Hippocampal formation (tissue), 2 donors: ENCODE measurements at places on chromosomes 2 and 18.

DNA sequence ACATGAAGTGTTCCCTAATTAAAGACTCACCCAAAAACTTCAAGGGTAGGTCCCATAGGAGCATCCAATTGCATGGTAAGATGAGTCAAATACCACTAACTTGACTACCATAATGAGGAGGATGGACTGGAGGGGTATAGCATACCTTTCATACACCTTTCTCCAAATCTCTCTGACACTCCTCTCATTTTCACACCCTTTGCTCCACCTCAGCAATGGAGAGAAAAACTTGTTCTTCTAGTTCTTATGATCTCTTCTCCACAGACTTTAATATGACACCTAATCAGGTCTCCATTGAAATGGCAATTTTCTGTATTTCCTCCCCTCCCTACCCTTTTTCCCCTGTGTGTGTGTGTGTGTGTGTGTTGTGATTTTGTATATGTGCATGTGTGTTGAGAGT lies 41.1 kb upstream of the MAP2 start:
- no peak for DNase-seq

DNA sequence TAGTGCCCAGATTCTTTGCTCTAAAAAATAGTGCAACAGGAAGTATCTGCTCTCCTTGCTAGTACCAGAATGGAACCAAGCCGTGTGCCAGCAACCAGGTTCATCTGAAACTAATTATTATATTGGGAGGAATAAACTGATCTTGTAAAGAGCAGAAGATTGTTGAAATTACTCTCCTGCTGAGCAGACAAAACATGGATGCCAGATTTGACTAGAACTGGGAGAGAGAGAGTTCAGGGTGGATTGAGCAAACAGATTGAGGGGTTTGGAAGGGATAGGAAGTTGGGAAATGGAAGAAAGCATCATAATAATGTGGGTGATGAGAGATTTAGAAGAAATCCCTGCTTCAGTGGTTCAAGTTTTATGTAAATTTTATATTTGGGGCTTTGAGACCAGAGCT lies 160.1 kb upstream of the RASGRP3 start:
- no peak for DNase-seq

DNA sequence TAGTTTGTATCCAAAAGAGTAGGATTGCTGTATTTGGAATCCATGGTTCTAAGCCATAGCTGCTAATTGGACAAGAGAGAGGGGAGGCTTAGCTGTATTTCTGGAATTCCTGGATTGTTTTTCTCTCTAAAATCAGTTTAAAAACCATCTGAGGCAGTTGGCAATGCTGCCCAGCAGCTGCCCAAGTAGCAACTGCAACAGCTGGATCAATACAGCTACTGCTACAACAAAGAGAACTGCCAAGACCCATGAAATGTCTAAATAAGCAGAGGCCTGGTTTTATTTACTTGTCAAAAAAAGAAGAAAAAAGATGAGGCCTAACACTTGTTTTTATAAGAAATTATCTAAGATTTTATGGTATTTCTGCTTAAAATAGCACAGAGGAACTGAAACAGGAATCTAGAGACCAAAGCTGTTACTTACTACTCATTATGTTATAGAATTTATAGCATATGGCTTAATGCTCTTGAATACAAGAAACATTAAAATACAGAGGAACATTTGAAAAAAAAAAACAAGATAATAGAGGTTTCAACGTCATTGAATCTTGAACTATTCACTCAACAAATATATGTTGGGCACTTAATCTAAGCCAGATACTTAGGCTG lies 39.1 kb downstream of the TMEFF2 start:
- DNase-seq = no peak

- DNase-seq = no peak
Measured at GRCh38 chr2:164725542-164725941, 104.3 kb upstream of the GRB14 start.

DNA sequence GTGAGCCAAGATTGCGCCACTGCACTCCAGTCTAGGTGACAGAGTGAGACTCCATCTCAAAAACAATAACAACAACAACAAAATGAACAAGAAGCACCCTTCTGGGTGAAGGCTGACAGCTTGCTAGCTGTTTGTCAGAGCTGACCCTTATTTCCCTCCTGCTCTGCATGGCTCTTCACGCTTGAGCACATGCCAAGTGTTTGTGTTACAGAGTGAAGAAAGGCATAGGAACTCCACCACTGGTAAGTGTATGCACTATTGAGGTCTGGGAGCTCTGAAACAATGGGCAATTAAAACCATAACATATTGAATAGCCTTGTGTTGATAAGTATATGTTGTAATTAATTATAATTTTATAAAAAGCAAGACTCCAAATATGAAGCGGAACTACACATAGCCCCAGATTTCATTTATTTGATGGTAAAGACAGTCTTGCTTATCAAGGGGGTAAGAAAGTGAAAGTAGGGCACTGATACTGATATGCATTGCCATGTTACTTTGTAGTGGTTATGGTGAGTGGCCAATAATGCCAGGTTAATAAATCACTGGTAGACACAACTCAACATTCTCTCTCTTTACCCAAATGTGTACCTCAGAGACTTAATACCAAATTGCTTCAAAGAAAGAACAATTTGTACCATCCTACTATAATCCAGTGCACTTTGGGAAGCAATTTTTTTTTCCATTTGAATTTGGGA lies 163.4 kb downstream of the VWC2L start:
- DNase-seq = no peak

DNA sequence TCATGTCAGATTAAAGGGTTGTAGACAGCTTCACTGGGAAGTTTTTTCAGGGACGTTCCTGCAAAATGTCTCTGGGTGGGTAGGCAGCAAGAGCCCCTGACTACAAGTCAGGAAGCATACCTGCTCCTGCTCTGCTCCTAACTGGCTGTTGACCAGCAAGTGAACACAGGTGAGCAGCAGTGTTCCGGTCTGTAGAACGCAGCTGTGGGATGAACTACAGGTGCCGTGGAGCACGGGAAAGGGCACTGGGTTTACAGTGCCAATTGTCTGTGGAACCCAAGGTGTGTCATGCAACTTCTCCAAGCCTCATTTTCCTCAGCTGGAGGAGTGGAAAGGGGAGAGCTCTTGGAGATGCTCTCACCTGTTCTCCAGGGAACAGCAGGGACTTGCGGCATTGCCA lies 6.6 kb downstream of the ASB18 start:
- DNase-seq = no peak

- no peak for DNase-seq
Measured at GRCh38 chr2:224017957-224018356, 21.1 kb downstream of the SERPINE2 start.

DNA sequence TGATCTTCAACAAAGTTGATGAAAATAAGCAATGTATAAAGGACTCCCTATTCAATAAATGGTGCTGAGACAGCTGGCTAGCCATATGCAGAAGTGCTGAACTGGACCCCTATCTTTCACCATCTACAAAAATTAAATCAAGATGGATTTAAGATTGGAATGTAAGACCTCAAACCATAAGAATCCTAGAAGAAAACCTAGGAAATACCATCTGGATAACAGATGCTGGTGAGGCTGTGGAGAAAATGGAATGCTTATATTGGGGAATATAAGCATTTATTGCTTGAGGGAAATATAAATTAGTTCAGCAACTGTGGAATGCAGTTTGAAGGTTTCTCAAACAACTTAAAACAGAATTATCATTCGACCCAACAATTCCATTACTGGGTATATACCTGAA lies 89.6 kb downstream of the GCA start:
- DNase-seq = no peak

- DNase-seq = no peak
Measured at GRCh38 chr2:48948400-48949125, 193.0 kb upstream of the LHCGR start.

DNA sequence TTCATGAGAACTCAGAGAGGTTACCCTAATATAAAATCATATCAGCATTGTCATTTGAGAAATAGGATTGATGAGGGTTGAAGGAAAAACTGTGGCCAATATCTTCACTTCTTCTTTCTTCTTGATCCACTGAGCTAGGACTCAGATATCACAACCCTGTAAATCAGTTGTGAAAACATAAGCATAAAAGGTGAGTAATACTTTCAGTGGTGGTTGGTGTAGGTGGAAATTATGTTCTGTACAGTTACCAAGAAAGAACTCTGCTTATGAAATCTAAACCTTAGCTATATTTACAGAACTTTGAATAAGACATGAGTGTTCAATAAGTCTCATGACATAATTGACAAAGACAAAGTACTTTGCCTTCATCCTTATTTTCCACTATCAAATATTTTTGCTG lies 56.3 kb downstream of the PAX3 start:
- no peak for DNase-seq

DNA sequence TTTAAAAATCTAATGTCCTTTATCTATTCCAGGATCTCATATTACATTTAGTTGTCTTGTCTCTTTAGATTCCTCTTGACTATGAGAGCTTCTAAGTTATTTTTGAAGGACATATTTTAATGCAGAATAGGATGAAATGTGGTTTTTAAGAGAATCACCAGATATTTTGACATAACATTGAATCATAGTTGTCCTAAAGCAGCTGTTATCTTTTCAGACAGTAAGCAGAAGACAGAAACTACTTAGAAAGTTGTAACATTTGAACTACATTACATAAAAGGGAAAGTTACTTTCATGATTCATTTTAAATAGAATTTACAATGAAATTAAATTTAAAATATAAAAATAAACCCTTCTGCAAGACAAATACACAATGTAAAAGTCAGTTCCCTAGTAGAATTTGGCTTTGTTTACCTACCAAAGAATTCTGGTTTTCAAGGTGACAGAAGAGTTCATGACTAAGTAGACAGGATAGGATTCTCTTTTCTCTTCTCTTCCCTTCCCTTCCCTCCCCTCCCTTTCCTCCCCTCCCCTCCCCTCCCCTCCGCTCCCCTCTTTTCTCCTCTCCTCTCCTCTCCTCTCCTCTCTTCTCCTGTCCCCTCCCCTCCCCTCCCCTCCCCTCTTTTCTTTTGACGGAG lies 186.0 kb downstream of the DIS3L2 start:
- DNase-seq = no peak

DNA sequence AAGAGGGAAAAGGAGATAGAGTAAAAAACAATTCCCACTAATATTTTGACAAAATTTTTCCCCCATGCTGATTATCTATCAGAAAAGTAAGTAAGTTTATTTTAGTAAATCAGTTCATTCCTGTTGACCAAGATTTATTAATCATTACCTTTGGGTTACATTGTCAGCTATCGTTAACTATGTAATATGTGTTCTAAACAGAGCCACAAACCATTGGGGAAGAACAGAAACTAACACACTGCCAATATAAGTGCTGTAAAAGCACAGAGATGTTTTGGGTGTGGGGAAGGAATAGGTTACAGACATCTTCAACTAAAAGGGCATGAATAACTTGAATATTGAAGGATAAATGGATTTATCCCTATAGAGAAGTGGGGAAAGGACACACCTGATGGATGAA lies 42.5 kb upstream of the ACADL start:
- DNase-seq = no peak

DNA sequence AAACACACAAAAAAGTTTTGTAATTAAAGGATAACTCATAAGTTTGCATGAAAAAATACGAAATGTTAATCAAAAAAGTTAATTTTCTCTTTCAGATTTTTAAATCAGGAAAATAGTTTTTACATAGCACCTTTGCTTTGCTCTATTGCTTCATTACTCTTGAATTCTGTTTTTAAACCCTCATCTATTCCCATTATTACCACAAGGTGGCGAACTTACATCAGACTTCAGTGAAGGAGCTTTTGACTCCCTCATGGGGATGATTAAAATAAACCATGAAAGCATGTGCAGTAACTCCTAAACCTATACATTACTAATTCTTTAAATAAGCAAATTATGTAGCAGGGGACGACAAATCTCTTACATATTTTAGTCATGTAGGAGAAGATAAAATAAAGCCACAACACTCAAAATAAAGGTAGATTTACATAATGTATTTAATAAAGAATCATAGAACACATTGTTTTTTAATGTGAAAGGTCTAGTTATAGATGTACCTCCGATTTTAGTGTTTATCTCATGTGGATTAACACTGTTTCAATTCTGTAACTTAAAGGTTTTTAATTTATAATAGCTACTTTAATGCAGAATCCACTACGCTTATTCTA lies 105.2 kb downstream of the NETO1 start:
- DNase-seq = peak; percentile 81

GRCh38 chr2:207953354-207953753 lies 72.0 kb downstream of the PLEKHM3 start:
- no peak for DNase-seq

DNA sequence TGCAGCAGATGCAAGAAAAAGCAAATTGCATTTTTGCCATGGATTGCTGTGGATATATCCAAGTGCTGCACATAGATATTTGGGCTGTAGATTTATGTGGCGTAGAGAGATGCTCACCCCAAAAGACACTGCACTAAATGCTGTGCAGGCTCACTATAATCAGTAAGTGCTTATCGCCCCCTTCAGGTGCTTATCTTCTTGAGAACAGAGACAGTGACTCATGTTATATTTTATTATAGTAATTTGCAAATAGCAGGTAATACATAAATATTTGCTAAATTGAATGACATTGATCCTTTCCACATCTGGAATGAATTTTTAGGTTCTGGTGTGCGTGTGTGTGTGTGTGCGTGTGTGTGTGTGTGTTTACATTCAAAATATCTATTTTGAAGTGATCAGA lies 36.8 kb upstream of the PLEKHM3 start:
- no peak for DNase-seq

GRCh38 chr18:10559553-10560451 lies 34.0 kb downstream of the NAPG start:
- no peak for DNase-seq

DNA sequence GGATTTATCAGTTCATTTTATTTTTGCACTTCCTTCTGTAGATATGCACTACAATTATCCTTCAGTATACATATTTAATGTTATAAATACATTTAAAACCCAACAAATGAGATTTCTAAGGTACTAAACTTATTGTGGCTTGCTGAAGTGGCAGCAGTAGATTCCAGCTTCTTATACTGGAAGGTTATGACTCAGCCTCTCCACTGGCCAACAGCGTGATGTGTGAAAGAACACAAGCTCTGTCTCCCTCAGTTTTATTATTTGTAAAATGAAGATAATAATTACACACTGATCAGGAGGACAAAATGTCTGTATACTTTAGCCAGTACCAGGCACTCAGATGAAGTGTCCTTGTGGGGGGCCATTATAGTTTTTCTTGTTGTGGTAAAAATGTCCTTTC lies 1147.1 kb downstream of the CNTNAP5 start:
- no peak for DNase-seq

DNA sequence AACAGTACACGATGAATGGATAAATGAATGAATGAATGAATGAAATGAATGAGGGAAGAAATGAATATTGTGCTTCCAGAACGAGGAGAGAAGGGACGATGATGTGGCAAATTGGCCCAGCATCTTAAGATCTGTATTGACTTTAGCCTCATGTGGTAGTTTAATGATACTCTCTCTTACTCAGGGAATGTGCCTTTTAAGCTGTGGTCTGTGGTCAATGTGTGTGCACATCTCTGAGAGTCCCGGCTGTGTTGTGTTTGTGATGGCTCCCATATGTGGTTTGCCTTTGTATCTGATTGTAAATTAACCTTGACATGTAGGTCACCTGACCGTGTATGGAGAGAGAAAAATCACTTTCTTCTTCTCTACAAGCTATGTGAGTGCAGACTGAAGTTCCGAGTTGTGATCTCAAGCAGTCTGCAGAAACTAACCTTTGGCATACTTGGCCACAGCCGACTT lies 91.2 kb downstream of the NEDD4L start:
- DNase-seq = no peak
